Femur (tissue), 1 donor: ENCODE measurements at places on chromosomes 16 and 17.

DNA sequence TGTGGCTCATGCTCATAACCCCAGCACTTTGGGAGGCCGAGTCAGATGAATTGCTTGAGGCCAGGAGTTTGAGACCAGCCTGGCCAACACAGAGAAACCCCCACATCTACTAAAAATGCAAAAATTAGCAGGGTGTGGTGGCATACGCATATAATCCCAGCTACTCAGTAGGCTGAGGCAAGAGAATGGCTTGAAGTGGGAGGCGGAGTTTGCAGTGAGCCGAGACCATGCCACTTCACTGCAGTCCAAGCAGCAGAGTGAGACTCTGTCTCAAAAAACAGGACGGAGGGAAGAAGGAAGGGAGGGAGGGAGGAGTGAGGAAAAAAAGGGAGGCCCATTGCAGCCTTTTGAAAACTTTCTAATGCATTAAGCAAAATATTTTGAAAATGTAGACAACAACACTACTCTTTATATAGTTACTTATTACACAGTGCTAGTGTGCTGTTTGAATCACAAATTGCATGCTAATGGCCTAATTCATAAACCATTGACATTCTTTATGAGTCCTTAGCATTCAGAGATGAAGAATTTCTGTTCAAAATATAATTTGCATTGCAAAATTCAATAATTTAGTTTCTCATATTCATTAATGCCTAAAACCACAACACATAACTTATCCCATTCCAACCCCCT is 59.4 kb downstream of the TMEM114 start:
- no peak for DNase-seq

DNA sequence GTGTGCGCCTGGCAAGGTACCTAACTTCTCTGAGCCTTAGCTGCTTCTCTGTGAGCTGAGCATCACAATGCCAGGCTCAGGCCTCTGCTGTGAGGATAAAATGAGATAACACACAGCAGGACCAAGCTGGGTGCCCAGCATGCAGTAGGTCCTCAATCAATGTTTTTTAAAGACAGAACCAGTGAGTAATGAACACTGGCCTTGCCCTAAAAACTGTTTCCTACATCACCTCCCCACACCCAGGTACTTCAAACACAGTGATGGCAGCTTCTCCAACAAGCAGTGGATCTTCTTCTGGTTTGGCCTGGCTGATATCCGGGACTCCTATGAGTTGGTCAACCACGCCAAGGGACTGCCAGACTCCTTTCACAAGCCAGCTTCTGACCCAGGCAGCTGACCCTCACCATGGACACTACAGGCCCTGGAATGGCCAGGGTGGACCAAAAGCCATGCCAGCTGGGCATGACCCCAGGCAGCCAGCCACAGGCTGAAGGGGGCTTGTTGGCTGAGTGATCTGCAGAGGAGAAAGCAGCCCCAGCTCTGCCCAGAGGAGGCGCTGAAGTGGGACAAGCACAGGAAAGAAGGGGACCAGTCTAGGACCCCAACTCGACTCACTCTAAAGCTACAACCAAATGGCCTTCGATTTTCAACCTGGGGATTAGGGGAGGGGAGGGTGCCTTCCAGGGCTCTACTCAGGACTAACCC is 3.9 kb downstream of the NAGS start:
- no peak for DNase-seq

- DNase-seq: no peak
Measured at GRCh38 chr17:4588391-4588790, 4.1 kb downstream of the SMTNL2 start.

DNA sequence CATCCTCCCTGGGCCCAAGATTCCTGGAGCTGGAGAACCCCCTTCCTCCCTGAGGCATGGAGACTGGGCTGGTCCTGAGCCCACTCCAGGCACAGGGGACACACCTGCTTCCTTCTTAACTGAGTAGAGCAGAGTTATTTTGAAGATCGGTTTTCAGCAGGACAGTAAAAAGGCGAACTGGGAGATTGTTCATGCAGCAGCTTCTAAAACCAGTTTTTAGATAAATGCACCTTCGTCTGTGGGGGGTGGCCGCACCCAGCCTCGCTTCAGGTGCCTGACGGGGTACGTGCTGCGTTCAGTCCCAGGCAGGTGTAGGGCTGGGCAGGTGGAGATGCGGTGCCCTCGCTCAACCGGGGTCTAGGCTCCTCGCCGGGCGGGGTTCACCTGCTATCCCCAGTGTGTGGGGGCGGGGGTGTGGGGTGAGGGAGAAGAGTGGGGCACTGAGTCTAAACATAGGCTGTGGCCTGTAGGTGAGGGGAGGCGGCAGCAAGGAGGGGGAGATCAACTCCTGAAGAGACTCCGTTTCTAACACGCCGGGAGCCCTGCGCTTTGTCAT is 69.5 kb downstream of the JPH3 start:
- DNase-seq: no peak

DNA sequence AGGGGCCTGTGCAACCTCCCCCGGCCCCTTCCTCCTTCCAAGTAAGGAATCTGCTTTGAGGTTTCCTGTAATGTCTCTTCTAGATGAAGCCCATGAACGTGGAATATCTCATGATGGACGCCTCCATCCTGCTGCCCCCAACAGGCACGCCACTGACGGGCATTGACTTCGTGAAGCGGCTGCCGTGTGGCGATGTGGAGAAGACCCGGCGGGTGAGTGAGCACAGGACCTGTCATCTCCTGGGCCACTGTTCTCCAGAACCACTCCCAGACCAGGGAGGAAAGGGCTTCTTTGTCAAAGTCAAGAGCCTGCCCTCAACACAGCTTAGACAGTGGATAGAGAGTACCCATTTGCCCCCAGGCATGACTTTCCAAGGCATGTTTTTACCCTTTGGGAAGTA is 107.1 kb downstream of the CLEC16A start:
- DNase-seq: no peak

GRCh38 chr17:56536766-56537165 is 56.7 kb upstream of the NOG start:
- DNase-seq: no peak

- no peak for DNase-seq
Measured at GRCh38 chr17:50196036-50196435, 5.4 kb downstream of the COL1A1 start.

GRCh38 chr17:57422574-57423164 is 166.3 kb downstream of the MSI2 start:
- no peak for DNase-seq

DNA sequence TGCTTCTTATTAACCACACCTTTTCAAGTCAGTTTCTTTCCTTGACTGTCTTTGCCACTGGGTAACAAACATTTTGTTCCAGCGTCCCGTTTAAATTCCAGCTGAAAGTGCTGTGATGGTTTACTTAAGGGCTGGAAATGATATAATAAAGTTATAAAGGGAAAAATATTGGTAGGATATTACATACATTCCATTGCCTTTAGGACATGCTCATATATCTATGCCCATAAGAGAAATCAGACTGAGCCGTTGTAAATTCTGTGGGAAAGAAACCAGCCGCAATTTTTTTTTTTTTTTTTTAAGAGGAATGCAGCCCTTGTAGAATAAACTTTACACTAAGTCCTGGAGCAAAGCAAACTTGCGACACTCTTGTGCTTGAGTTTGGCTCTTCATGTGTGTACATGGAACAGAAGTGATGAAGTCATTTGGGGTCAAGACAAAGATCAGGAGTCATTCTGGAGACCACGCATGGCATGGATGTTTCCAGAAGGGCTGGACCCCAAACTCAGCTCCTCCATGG is 210.9 kb downstream of the XYLT1 start:
- DNase-seq: no peak

DNA sequence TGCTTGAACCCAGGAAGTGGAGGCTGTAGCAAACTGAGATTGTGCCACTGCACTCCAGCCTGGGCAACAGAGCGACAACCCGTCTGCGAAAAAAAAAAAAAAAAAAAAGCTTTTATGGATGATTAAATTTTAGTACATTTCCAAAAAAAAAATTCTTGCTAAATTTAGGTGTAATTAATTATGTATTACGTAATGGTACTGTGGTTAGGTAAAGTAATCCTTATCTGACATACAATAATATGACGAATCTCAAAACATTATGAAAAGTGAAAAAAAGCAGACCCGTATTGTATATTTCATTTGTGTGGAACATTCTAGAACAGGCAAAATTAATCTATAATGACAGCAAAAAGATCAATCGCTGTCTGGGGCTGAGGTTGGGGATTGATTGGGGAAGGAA is 10.3 kb upstream of the CORO1A start:
- no peak for DNase-seq
